ENCODE measurements at places on chromosomes 7 and 10.

DNA sequence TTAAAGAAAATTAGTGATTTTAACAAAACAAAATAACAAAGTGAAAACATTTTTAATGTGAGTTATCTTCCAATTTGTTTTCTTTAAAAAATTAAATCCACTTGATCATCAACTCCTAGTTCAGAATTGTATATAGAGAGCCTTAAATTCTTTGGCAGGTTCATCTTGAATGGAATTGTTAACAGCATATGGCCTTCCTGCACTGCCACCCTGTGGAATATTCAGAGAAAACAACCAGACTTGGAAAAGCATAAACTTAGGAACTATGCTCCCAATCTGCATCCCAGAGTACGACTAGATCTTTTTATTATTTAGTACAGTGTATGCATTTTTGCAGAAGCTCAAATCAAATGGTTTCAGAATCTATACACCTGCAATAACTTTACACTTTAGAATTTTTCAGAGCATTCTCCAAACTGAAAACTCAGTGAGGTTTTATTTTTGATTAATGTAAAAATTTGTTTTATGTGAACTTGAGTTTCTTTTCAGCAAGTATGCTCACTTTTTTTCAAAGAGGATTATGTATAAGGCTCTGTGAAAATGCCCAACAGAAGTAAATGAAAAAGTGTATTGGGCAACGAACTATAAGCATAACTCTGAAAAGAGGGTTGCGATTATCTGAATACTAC lies 44.9 kb upstream of the ANK3 start:
- DNase-seq, result no peak

- DNase-seq, result no peak
Measured at GRCh38 chr7:158323741-158324396, 263.8 kb downstream of the PTPRN2 start.

DNA sequence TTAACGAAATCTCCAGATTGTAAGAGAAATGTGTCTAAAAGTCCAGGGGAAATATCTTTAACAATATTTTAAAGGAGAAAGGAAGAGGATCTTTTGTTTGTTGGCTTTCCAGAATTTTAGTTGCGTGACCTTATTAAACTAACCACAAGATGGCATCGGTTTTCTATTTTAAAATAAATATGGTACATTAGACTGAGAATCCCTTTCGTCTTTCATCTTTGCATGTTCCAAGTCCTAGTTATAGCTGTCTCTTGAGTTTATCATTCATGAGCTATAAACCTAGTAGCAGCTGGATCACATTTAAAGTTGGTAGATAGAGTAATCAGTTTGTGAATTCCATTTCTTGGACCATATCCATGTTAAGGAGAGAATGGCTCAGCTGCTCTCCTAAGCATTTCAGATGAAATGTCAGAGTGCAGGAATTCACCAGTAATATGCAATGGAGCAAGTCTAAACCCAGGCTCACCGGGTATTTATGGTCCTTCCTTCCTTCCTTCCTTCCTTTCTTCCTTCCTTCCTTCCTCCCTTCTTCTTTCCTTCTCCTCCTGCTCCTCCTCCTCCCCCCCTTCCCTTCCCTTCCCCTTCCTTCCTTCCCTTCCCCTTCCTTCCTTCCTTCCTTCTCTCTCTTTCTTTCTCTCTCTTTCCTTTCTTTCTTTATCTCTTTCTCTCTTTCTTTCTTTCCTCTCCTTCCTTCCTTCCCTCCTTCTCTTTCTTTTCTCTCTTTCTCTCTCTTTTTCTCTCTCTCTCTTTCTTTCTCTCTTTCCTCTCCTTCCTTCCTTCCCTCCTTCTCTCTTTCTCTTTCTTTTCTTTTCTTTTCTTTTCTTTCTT lies 57.8 kb upstream of the RAB18 start:
- no peak for DNase-seq

GRCh38 chr7:157493776-157494175 lies 157.0 kb downstream of the DNAJB6 start:
- no peak for DNase-seq

GRCh38 chr10:110881247-110881646 lies 9.5 kb downstream of the PDCD4 start:
- DNase-seq, result no peak

- no peak for DNase-seq
Measured at GRCh38 chr10:71763352-71764127, 9.8 kb downstream of the VSIR start.

GRCh38 chr7:106001196-106001595 lies 38.1 kb downstream of the CDHR3 start:
- DNase-seq, result no peak

DNA sequence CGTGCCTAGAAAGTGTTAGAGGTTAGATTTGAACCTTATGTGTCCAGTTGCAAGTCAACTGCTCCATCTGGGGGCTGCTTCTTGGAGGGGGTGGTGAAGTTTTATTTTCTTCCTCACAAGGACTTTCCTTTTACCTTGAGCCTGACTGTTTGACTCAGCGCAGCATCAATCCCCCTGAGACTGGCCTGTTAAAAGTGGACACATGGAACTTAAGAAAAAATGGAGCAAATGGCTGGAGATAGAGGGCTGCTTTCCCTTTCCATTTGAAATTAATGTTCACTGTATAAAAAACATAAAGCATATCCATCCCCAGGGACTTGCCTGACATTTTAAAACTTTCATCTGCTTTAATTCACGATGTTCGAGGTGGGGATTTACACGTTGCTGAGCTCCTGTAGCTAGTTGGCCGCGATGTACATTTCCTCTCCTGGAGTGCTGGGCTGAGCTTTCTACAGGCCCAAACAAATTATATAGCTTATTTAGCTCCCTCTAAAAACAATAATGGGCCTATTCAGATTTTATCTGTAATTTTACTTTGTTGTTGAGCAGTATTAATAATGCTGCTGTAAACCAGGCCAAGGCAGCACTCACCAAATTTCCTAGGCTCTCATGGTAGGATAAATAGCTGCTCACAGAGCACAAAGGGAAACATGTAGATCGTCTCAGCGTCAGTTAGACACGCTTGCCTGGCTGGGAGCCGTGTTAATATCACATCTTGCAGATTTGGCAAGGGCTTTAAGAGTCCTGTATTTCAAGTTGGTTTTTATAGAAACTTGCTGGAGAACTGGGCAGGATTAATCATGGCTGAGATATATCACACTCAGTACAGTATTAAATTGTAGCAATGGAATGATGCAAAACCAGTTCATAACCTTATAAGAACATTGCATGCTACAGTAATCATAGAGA lies 251.5 kb downstream of the LRMDA start:
- no peak for DNase-seq

DNA sequence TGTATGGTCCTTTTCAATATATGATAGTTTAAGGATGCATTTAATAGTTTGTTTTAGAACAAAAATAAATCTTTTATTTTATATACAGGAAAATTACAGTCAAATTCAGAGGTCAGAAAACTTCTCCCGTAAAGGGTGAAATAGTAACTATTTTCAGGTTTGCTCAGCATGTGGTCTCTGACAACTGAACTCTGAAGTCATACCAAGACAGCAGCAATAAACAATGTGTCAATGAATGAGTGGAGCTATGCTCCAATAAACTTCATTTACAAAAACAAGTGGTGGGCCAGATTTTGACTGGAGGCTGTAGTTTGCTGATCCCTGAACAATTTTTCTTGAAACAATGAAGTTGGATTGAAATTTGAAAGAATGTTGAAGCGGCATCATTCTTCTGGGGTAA lies 123.6 kb downstream of the ZNF248 start:
- DNase-seq, result no peak

DNA sequence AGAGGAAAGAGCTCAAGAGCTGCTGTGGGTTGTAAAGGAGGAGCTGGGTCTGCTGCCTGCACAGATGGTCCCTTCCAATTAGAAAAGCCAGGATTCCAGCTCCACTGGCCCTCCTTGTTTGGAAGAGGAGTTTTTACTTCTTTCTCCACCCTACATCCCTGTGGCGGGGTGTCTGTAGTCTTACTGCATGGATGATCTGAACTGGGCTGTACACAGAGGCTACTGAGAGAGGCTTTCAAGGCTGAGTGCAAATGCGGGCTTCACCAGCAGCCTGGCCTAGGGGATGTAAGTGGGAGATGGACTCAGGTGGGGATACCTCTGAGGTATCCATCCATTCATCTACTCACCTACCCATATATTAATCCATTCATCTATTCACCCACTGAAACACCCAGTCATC lies 7.1 kb upstream of the CXCL12 start:
- DNase-seq, result no peak

Data from dorsolateral prefrontal cortex (tissue), 122 donors.